Temporal lobe (tissue), 4 donors: ENCODE measurements at places on chromosomes 3 and 15. TPM values are rescaled to one million over a fixed set of nuclear protein-coding genes. Genes with fewer than 3 reads are reported as not detected.

MAGEL2 gene
- 2.0 TPM for total RNA-seq

TTC21A gene
- 2.0 TPM for total RNA-seq

CHRD gene
- total RNA-seq: 8.6 TPM

KLF15 gene
- 1.7 TPM for total RNA-seq

ISG20 gene
- not detected for total RNA-seq

FSD2 gene
- total RNA-seq: not detected

B3GALNT1 gene
- total RNA-seq: 110 TPM

SERINC4 gene
- total RNA-seq: under 0.01 TPM

HGD gene
- total RNA-seq: 0.98 TPM

SLC12A1 gene
- 0.98 TPM for total RNA-seq

DISP2 gene
- total RNA-seq: 20.9 TPM

HHLA2 gene
- not detected for total RNA-seq

GOLGA6L7 gene
- not detected for total RNA-seq

MUC20 gene
- 2.5 TPM for total RNA-seq

BSN gene
- 14.3 TPM for total RNA-seq

DLEC1 gene
- total RNA-seq: 0.74 TPM
